ENCODE measurements at places on chromosomes 13 and 19.
A peak's percentile ranks its signal among the peaks of the same experiment; 100 is the strongest.

- no peak for DNase-seq
Measured at GRCh38 chr13:20667857-20668437, 35.6 kb upstream of the IL17D start.

GRCh38 chr13:24183741-24184182 is 23.2 kb downstream of the SPATA13 start:
- no peak for DNase-seq

DNA sequence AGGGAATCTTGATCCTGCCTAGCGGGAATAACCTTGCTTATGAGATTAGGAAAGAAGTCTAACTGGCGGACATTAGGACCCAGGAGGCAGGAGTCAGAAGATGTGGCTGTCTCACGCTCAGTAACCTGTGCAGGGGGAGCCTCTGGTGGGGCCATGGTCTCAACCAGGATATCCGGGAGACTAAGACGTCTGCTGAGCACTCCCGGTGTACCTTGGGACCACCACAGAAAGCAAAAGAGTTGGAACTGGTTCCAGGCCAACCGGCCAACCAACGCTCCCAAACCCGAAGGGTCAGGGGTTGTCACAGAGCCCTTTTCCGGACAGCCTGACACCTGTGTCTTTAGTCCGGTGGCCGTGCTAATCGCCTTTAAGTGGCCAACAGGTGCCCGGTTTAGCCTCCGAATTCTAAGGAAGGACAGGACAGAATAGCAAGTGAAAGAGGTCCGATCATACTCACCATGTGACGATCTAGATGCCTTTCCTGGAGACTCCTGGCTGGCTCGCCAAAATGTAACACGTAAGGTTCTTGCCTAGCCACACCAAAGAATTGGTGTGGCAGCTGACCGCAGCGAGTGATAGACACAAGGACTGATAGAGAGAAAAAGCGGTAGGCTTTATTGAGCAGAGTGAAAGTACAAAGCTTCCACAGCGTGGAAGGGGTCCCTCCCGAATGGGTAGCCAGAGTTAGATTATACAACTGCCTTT is 103.9 kb upstream of the DIAPH3 start:
- DNase-seq, result no peak

- peak; percentile 82 for DNase-seq
Measured at GRCh38 chr19:10543420-10544241, at the start of gene ATG4D. Gene ATG4D (plus strand): TSS chr19:10543904. CDS start chr19:10544091, 187 bp downstream.

Data from activated CD4-positive, alpha-beta T cell treated with anti-CD3 and anti-CD28 coated beads, Interleukin-2, amount 50 U/mL, for 1 hour (primary cell).